ENCODE measurements at places on chromosomes 5 and 9.

DNA sequence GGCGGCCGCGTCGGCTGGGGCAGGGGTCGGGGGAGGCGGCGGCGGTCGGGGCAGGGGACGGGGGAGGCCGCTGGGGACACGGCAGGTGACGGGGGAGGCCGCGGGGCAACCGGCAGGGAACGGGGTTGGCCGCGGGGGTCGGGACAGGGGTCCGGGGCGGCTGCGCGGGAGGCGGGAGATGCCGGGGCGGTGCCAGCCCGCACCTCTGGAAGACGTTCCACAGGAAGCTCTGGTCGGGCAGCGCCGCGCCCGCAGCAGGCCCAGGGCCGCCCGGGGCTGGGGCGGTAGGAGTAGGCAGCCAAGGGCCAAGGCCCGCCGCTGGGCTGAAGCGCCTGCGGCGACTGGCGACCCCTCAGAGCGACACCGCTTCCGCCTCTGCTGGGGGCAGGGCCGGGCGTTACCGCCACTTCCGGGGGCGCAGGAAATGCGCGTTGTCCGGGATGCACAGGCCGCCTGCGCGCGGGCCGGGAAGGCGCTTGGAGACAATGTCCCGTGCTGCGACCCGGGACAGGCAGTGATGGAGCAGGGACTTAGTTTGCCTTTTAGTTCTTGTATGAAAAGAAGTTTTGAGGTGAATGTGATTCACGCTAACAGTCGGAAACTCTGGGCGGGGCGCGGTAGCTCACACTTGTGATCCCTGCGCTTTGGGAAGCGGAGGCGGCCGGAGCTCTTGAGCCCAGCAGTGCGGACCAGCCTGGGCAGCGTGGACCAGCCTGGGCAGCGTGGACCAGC, 110.0 kb upstream of the LPCAT1 start:
- DNase-seq = peak; percentile 94

GRCh38 chr5:66281294-66281693, 137.2 kb downstream of the SREK1 start:
- no peak for DNase-seq

GRCh38 chr9:22817181-22817580, 370.6 kb downstream of the DMRTA1 start:
- no peak for DNase-seq

DNA sequence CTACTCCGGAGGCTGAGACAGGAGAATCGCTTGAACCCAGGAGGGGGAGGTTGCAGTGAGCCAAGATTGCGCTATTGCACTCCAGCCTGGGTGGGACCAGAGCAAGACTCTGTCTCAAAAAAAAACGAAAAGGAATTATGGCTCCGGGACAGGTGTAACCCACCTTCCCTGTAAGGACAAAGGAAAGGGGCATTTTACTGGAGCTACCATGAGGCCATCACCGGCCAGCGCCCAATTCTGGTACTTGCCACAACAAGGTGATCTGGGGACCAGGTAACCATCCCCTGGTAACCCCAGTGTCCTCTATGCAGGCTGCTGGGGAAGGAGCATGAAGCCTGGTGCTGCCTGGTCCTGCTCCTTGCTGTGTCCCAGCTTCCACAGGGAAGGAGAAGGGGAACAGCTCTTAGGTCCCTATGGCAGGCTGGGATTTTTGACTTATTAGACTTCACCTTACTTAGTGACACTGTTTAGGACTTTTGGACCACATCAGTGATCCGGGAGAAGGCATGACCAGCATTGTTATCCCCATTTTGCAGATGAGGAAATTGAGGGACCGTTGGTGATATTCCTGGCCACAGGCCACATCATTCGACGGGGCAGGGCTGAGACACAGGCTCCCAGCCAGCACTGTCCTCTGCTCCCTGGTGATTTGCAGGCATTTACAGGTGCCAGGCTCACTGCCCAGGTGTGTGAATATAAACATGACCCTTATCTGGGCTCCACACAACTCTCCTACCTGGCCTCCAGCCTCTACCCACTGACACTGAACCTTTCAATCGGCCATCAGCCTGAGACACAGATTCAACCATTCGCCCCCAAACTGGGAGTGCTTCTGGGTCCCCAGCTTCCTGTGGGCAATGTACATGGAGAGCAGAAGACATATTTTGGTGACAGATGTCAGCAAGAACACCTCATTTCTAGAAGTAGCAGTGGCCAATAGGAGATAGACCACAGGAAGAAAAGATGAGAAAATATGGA, 26.5 kb upstream of the ABO start:
- no peak for DNase-seq

- DNase-seq = no peak
Measured at GRCh38 chr9:108512426-108513173, 343.2 kb downstream of the ACTL7B start.

DNA sequence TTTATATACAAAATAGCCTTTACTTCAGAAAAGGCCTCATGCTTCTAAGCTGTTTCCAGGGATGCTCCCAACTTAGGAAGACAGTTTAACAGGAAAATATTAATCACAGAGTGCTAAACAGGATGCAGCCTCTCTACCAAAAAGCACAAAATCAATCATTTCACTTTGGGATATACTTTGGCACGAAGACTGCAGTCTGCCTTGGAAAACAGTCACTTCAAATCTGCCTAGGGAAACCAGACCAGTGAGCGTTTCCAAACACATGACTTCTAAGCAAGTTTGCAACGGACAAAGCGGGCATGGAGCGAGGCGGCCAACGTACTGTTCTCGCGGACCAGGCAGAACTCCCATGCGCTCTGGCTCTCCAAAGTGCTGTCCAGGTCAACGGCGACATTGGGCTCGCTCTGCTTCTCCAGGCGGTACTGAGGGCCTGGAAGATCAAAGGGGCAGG, 201.0 kb downstream of the MAPKAP1 start:
- peak; percentile 25 for DNase-seq

GRCh38 chr5:137833463-137833862, 34.2 kb upstream of the MYOT start:
- no peak for DNase-seq

DNA sequence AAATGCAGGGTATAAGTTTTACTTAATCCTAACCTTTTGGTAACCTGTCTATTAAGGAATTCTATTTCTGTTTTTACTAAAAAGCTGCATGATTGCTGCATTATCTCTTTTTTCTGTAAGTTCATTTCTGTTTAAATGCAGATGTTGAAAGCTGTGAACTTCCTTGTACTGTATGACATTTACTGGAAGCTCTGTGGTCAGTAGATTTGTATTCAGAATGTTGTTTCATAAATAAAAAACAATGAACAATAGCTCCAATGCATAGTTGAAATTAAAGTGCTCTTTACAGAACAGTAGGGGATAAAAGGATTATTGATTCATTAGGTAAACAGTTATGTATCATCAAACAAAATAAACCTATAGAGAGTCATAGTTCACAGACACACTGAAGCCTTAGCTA, 46.5 kb upstream of the FKTN start:
- no peak for DNase-seq

DNA sequence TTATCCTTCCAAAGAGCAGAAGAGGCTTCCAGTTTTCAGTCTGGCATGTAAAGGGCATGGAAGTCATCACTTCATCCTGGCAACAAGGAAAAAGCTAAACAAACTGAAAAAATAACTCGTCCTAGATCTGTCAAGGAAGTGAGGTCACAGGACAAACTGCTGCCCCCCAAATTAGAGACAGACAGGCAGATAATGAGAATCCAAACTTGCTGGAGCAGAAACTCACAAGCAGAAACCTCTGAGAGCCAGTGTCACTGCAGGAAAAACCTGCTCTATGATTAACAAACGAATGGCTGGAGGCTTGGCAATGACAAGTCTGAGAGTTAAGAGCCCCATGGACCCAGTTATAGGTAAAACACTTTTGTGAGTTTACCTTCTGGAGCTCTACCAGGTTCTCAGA, 18.9 kb upstream of the MLANA start:
- DNase-seq = no peak

DNA sequence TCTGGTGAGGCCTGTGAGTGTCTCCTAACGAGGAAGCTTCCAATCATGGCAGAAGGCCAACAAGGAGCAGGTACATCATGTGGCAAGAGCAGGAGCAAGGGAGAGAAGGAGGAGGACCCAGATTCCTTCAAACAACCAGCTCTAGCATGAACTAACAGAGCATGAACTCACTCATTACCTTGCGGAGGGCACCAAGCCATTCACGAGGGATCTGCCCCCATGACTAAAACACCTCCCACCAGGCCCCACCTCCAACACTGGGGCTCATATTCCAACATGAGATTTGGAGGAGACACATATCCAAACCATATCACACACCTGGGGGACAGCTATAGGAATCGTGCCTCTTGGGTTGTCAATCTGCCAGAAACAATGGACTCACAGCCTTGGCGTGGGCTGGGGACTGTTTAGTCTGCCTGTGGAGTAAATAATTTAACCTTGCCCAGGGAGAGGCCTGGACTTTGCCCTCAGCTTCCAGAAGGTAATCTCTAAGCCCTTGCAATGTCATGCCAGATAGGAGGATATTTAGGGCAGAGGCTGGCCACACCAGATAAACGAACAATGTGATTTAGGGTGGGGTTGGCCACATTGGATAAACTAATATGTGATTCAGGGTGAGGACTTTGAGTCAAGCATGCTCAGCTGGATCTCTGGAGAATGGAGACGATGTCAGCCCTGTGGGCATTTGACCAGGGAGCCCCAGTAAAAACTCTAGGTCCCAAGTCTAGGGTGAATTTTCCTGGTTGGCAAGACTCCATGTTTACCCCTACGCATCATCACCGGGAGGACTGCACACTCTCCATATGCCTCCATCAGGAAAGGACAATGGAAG, 13.6 kb upstream of the VDAC1 start:
- no peak for DNase-seq

- DNase-seq = no peak
Measured at GRCh38 chr9:70053864-70054263, 10.2 kb downstream of the MAMDC2 start.

DNA sequence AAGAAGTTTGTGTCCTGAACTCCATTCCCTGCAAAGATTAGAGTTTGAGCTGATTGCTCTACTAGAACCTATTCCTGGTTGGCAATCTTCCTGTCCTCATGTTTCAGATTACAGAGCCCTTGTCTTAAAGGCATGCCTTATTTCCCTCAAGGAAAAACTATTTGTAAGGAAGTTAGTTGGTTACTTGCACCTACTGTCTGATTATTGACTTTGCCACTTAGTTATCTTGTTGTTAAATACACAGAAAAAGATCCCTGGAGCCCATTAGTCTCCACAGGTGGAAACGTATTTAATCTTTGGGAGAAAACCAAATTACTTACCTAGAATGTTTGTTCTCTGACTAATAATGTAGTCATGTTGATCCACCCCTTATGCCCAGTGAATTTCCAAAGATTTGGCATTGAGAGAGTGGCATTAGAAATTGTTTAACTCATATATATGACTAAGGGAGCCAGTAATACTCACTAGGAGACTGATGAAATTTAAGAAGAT, 132.3 kb upstream of the ELL2 start:
- DNase-seq = no peak

GRCh38 chr9:136133191-136133958, 14.7 kb upstream of the TMEM250 start:
- DNase-seq = no peak

- DNase-seq = no peak
Measured at GRCh38 chr9:112866662-112867274, 23.9 kb downstream of the SLC46A2 start.

DNA sequence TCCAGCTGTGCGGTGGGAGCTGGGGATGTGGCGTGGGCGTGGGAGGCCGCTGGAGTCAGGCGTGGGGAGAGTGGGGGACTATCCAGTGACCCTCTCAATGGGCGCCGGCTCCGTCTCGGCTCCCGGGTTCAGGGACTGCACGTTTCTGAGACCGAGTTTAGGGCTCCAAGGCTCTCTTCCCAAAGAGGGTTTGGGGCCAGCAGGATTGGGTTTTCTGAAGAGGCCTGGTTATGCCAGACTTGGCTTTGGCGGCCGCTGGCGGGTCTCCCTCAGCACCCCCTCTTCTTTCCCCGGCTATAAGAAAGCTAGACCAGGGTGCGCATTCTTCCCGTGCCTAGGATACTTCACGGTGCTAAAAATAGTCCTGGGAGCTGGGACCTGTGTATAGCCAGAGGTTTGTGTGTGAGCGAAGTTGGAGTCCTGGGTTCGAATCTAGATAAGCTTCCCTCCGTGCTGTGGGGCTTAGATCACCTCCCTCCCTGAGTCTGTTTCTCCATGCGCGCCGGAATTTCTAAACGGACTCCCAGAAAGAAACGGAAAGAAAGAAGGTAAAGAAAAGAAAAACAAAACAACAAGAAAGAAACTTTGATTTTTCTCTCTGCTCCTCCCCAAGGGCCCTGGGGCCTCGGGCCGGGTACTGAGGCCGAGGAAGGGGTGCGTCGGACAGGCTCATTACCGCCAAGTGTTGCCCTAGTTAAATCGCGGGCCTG, 5.0 kb downstream of the HAND1 start:
- no peak for DNase-seq

GRCh38 chr9:2526071-2526828, 95.3 kb upstream of the VLDLR start:
- no peak for DNase-seq

All from right cardiac atrium (tissue), 5 donors.